ENCODE measurements at places on chromosomes 6 and 20.

DNA sequence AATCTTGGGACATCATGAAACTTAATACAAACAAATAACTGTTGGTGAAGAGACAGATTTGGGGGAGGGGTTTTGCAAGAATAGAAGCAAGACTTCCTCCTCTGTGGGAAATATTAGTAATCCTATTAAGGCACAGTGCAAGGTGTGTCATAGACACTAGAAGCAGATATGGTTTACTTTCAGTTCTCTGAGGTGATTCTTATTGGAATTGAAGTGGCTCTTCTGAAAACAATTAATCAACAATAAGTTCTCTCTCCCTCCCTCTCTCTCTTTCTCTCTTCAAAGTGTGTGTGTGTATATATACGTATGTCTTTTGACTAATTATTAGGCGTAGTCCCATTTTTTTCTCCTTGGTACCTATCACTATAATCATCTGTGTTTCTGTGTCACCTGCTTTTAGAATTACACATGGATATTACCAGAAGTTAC, 99.8 kb downstream of the HIVEP2 start:
- no peak for DNase-seq

DNA sequence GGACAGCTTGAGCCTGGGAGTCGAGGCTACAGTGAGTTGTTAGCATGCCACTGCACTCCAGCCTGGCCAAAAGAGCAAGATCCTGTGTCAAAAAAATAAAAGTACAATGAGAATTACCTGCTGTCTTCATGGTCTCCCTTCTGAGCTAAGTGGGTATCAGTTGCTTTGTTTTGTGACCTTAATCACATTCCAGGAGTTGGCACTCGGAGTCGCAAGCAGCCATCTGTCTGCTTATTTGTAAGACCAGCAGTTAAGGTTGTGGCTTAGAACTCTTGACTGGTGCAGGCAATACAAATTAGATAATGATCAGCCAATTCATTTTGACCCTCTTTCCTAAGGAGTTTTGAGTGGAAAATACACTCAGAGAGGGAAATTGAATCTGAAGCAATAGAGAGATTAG, 114.0 kb downstream of the MYO6 start:
- no peak for DNase-seq

GRCh38 chr6:24536466-24536865, 41.7 kb downstream of the ALDH5A1 start:
- DNase-seq = no peak

GRCh38 chr20:3686867-3687321, 5.1 kb upstream of the ADAM33 start:
- no peak for DNase-seq

- DNase-seq = no peak
Observed at GRCh38 chr6:37516920-37517405, 17.3 kb upstream of the CCDC167 start.

DNA sequence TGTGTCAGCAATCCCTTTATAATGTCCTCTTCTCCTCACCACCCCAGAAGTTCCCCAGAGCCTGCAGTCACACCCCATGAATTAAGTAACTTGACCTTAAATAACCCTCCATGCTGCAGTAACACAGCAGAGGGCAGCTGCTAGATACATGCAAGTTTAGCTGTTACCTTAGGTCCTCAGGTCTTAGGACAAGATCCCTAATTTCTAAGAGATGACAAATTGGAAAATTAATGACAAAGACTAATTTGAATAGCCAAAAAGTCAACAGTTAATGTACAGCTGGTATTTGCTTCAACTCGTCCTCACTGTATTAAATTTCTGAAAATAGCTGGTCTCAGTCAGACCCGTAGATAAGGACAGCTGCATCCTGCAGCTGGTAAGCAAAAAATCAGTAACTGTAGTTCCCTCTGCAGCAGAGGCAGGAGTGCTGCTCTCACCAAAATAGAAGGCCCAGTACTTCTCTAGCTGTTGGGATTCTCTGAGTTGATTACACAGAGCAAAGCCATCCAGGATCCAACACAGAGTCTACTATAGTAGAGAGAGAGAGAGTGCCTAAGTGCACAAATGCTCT, 62.4 kb downstream of the TNFRSF21 start:
- no peak for DNase-seq

- DNase-seq = no peak
Observed at GRCh38 chr20:20772497-20773085, 60.1 kb upstream of the RALGAPA2 start.

Data from cortex of kidney (tissue), 1 donor.